NCI-H226 (cell line): ENCODE measurements at places on chromosomes 2 and 18.

GRCh38 chr2:223936862-223937326 lies 8.2 kb downstream of the WDFY1 start:
- no peak for DNase-seq

- no peak for DNase-seq
These were observed 174.6 kb downstream of the SRBD1 start for GRCh38 chr2:45436456-45436855.

DNA sequence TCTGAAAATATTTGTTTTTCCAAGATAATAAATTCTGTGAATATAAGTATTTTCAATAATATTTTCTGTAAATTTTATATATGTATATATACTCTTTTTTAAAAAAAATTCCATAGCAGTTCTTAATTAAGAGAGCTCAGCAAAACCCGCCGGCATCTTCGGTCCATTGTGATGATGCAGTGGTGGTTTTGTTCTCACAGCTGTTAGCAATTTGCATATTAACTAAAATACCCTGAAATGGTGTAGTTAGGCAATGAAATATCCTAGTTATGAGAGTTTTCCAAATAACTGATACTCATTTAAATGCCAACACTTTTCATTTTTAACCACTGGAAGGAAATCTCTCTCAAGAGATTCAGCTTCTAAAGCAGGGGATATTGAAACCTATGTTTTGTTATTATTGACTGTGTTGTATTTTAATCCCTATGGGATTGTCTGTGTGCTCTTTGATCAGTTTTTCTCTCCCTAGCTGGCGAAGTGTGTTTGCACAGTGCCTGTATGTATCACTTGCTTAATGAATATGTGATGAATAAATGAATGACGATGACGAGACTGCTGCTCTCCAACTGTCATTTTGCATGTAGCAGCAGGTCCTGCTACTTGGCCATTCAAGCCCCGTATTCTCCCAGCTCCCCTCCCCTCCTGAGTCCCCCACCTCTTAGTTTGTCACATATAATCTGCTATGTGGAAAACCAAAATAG lies 42.4 kb downstream of the PSMG2 start:
- no peak for DNase-seq

DNA sequence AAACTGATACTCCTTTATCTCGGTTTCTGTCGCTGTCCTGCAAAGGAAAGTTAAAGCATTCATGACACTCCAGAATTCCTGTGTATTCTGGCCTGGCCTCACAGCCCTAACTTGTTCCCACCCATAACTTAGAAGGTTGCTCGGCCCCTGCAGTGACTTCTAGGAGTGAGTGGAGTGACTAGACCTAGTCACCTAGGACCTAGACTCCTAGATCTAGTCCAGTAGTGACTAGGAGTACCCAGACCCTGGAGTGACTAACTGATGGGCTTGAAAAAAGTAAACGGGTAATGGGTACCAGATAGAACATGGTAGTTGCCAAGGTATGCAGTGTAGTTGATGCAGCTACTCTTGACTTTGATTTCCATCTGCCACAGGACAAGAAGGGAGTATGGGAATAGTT lies 181.8 kb downstream of the MYO1B start:
- DNase-seq: no peak

DNA sequence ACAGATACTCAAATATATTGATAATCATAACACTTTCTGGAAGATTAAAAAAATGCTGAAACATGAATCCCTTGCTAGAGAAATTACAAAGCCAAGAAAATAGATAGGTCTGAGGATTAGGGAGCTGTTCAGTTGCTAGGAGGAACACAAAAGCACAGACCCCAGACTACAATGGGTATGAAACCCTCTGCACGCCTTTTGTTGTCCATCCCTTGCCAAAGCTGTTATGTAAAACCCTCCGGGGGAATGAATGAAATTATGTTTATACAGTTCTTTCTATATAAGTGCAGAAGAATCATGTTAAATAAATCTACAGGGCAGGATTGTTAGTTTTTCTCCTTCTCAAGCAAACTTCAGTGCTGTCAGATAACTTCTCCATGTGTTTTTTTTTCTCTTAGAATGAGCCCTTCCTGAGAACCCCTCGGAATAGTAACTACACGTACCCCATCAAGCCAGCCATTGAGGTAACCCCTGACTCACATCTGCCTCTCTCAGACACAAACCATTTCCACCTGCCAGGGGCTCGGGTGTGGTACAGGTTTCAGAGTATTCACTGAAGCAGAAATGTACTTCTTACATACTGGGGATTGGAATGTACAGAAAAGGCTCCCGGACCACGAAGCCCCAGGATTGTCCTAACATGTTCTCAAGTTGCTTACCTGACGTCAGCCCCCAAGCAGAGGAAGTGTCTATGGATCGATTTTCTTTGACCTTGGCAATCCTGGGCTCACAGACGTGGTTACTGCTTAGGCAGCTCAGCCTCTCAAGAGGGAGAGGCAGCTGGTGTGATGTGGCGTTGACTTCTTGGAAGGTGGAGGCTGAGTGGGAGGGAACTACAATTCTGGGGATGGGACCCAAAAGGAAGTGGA lies 118.0 kb downstream of the PLB1 start:
- DNase-seq: peak; percentile 74

DNA sequence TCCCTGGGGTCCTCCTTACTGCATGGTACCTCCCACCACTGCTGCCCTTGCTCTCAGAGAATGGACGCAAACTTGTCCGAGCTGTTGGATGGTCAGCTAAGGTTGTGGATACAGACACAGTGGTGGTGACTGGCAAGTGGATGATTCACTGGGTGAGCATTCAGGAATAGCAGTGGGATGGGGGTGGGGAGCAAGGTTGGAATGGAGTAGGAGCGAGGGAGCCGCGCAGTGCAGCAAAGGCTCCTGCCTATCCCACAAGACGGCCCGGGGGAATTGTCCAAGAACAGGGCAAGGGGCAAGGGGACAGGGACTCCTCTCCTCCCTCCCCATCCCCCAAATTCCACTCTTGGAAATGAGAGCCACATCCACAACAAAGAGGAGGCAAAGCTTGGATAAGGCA lies 102.2 kb downstream of the PIEZO2 start:
- peak; percentile 56 for DNase-seq

GRCh38 chr18:58903533-58903932 lies 38.9 kb downstream of the ZNF532 start:
- DNase-seq: no peak

DNA sequence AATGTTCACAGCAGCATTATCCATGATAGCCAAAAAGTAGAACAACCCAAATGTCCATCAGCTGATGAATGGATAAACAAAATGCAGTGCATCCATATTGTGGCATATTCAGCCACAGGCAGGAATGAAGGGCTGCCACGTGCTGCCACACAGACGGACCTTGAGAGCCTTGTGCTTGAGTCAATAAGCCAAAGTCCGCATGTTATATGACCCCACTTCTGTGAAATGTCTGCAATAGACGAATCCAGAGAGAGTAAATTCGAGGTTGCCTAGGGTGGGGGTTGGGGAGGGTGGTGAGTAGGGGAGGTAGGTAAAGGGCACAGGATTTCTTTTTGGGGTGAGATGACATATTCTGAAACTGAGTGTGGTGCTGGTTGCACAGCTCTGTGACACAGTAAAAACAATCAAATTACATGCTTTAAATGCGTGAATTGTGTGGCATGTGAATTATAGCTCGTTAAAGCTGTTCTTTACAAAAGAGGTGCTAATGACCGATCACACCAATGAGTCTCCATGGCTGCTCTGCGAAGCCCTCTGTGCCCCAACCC lies 38.9 kb upstream of the LDLRAD4 start:
- no peak for DNase-seq

GRCh38 chr18:74375999-74376398 lies 60.4 kb downstream of the C18orf63 start:
- no peak for DNase-seq

DNA sequence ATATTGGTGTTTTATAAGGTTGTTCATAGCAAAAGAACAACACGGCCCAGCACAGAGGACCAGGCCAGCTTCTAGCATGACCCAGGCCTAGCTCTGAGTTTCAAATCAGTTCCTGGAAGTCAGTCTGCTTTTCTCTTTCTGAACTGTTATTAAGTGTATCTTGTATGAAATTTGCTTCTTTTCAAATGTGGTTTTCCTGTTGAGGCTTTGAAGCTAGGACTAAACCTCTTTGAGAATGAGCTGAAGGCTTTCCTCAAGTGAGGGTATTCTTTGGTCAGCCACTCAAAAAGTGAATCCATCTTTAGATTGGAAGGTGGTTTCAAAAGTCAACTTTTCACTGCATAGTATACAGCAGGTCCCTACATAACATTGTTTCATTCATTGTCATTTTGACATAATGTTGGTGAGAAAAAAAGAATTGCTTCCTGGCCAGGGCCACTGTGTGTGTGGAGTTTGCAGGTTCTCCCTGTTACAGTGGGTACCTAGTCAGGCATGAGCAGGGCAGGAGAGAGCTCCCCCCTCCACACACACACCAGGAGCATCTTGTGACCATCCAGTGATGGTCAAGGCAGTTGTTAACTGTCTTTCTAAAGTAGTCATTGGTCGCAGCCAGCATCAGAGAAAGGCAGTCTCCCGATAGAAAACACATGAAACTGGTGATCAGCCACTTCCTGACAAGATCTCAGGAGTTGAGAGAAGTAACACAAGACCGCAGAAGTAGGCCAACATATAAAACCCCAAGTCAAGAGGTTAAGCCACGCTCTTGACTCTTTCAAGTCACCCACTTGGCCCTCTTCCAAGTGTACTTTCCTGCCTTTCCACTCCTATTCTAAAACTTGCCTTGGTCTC lies 6.7 kb upstream of the ACAA2 start:
- DNase-seq: no peak

DNA sequence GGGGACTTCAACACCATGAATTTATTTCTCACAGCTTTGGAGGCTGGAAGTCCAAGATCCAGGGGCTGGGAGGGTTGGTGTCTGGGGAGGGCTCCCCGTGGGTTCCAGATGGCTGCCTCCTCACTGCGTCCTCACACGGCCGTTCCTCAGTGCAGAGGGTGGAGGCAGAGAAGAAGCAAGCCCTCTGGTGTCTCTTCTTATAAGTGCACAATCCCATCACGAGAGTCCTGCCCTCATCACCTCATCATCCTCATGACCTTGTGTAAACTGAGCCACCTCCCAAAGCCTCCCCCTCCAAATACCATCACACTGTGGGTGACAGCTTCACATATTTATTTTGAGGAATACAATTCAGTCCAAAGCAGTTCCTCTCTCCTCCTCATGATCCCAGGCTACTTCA lies 26.3 kb downstream of the TMEM163 start:
- DNase-seq: no peak

- DNase-seq: no peak
These were observed 46.4 kb upstream of the CXCR4 start for GRCh38 chr2:136164280-136164776.

DNA sequence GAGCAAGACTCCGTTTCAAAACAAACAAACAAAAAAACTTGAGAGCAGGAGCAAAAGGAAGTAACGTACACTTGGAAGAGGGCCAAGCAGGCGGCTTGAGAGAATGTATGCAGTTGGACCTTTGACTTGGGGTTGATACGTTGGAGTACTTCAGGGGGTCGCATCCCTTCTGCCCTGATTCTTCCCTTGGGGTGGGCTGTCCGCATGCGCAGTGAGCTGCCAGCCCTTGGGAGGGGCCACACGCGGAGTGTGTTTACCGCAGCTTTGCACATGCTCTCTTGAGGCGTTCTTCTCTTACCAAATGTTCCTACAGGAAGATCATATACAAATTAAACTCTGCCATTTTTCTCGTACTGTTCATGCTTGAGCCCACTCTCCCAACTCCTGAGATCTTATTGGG lies 38.1 kb upstream of the SOCS6 start:
- no peak for DNase-seq

DNA sequence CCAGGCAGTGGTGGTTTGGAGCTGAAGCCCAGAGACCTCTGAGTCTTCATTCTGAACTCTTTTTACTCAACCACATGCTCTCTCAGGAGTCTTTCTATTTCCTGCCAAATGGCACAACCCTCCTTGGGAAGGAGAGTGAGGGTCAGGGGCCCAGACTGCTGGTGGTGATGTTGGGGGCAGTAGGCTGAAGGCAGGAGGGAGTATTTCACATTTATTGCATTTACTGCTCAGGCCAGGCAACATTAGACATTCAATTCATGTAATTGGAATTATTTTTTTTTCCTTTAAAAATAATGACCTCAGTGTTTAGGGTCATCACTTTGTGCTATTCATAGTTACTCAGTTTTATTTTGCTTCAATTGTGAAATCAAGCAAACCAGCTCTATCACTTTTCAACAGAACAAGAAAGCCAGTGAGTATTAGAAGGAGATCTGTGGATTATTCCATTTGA lies 311.3 kb upstream of the NT5C1B start:
- no peak for DNase-seq

GRCh38 chr2:186605041-186605440 lies 15.2 kb downstream of the ITGAV start:
- no peak for DNase-seq

DNA sequence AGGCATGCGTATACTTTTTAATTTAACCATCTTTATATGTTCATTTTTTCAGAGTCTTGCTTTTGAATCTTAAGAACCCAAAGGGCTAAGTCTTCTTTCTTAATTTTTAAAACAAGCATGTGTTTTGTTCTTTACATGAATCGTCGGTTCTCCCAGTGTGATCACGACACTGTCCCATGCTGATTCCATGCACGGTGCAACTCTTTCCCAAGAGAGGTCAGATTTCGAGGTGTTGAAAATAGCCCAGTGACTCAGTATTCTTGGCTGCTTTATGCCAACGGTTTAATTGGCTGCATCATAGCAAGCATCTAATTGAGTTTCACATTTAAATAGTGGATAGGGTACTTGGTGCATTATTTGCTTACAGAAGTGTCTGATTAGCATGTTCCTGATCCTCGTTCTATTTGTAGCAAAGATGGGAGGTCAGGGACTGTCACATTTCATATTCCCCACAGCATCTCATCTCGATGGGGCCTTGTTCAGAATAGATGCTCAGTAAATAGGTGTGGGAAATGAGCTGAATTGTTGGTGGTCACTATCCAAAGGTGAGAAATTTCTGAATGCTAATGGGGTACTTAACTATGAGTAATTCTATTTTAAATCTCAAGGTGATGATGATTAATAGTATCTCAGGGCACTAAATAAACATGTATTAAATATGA lies 2.8 kb downstream of the NPAS2 start:
- DNase-seq: no peak

GRCh38 chr2:15874321-15874720 lies 66.0 kb upstream of the MYCN start:
- DNase-seq: no peak

DNA sequence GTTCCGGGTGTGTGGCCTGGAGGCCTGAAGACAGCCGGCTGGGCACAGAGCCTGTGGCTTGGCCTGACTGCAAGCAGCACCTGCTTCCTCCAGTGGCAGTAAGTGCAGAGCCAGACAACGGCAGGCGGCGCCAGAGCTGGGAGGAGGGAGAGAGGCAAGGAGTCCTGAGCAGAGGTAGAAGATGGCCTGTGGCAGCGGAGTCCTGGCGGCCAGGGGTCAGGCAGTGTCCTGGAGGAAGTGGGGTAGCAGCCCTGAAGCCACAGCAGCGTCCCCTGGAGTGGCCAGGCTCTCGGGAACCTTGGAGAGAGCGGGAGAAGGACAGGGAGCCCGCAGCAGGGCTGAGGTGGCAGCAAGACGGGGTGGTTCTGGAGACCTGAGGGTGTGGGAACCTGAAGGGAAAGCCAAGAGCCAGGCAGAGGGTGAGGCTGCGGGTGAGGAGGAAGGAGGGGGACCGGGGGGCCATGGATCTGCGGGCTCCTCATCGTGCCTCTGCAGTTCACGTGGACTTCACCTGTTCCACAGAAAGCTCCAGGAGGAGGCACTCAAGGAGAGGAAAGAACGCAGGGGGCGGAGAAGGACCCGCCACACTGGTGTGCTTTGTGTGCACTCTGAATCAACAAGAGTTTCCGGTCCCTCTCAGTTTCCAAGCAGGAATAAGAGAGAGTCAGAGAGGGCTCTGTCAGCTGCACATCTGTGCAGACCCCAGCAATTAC lies 85.9 kb downstream of the USP40 start:
- no peak for DNase-seq

GRCh38 chr2:21754164-21754788 lies 630.5 kb downstream of the TDRD15 start:
- no peak for DNase-seq
